Neural crest cell (in vitro differentiated cells): ENCODE measurements at places on chromosomes 7 and 10. TPM values are rescaled to one million over a fixed set of nuclear protein-coding genes. Genes with fewer than 3 reads are reported as not detected.

The FAM241B gene
- total RNA-seq = 11.6 and 12.5 TPM in 2 replicates

The UNCX gene
- 2.4 and 2.7 TPM in 2 replicates for total RNA-seq

The PRSS37 gene
- total RNA-seq = not detected in 2 replicates

The SPACDR gene
- 1.0 and 1.4 TPM in 2 replicates for total RNA-seq

The CRHR2 gene
- total RNA-seq = 0.18 TPM in 1 of 2 replicates, not detected in the other

The DGKI gene
- 2.2 and 3.3 TPM in 2 replicates for total RNA-seq

The UPP1 gene
- total RNA-seq = 18.9 and 23.1 TPM in 2 replicates

- H3K27ac ChIP-seq = no peak overlapping the region
- H3K4me1 ChIP-seq = no peaks in the 10 kb centered on the region
- H3K27me3 ChIP-seq = no peaks in the 10 kb centered on the region
- peaks cover 8% of the 10 kb centered on the region for H3K36me3 ChIP-seq
- no peak for DNase-seq
- H3K4me3 ChIP-seq = no peak overlapping the region
Observed at GRCh38 chr7:41869596-41869995, 166.7 kb upstream of the INHBA start.

DNA sequence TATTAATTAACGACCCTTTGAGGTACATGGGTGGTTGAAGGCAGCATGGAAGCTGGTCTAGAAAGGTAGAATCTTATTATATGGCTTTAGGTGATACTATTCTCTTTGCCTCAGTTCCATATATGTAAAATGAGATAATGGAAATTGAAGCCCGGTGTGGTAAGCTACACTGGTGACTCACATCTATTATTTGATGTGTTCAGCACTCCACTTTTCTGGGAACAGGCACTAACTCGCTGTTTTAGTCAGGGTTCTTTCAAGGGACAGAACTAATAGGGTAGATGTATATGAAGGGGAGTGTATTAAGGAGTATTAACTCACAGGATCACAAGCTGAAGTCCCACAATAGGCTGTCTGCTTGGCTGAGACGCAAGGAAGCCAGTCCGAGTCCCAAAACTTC lies 4.4 kb upstream of the TRUB1 start:
- H3K4me1 ChIP-seq = no peaks in the 10 kb centered on the region
- no peak overlapping the region for H3K27ac ChIP-seq
- no peaks in the 10 kb centered on the region for H3K27me3 ChIP-seq
- no peak for DNase-seq
- no peak overlapping the region for H3K4me3 ChIP-seq

DNA sequence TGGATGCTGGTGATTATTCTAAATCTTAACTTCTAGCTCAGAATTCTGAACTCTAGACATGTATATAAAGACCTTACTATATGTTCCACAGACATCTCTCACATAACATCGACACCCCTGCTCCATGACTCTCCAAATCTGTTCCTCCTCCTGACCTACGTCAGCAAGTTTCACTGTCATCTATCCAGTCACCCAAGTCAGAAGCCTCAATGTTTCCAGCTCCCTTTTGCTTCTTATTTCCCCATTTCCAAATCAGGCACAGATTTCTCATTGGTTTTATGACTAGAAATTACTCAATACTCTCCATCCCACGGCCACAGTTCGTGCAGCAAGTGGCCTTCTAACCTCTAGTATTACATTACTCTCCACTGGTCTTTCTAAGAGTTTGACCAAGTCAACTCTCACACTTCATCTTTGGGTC lies 28.5 kb downstream of the EPC1 start:
- H3K27ac ChIP-seq = no peak overlapping the region
- H3K27me3 ChIP-seq = no peaks in the 10 kb centered on the region
- DNase-seq = no peak
- H3K4me1 ChIP-seq = peaks cover 33% of the 10 kb centered on the region
- H3K36me3 ChIP-seq = peaks cover 6% of the 10 kb centered on the region

DNA sequence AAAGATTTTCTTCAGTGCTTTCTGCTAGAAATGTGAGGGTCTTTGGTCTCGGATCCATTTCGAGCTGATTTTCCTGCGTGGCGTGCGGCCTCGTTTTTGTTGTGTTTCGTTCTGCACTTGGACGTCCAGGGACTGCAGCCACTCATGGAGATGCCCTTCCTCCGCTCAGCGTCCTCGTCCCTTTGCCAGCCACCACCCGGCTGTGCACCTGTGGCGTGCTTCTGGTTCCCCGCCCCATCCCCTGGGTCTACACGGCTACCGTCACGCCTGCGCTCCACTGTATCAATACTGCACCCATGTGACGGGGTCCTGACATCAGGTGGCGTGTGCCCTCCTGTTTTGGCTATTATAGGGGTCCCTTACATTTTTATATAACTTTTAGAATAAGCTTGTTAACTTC lies 42.7 kb upstream of the NKX6-2 start:
- peaks cover 56% of the 10 kb centered on the region for H3K27me3 ChIP-seq
- no peak for DNase-seq
- H3K4me3 ChIP-seq = no peak overlapping the region
- H3K4me1 ChIP-seq = no peaks in the 10 kb centered on the region
- H3K36me3 ChIP-seq = peaks cover 3% of the 10 kb centered on the region

- no peaks in the 10 kb centered on the region for H3K27me3 ChIP-seq
- no peak overlapping the region for H3K27ac ChIP-seq
- no peak for DNase-seq
- no peaks in the 10 kb centered on the region for H3K36me3 ChIP-seq
- no peak overlapping the region for H3K4me3 ChIP-seq
- peaks cover 13% of the 10 kb centered on the region for H3K4me1 ChIP-seq
Observed at GRCh38 chr10:49747303-49747646, 14.8 kb downstream of the OGDHL start.

DNA sequence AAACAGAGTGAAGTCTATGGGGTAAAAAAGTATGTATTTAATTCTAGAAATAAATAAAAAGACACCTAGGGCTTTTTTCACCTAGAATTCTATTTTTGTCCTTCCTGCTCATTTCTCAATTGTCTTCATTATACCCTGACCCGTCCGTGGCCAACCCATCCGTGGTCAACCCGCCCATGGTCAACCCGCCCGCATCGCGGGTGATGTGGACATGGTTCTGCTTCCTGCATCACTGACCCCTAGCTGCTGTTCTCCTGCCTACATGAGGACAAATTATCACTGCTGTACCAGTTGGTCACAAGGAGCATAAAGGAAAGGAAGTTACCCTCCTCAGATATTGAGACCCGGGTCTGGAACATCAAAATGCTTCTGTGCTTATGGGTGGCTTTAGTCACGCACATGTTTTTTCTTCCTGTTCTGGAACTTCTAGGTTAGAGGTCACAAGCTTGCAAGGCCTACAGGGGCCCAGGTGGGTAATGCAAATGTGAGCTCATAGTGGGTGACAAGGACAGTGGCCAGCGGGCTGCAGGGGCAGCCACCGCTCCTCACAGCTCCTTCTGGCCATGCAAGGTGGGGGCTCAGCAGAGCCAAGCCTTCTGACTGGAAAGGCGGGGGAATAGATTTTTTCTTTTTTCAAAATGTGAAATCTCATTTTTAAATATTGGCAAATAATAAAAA lies 15.5 kb downstream of the CAMK2G start:
- DNase-seq = no peak
- no peak overlapping the region for H3K4me3 ChIP-seq
- peaks cover 2% of the 10 kb centered on the region for H3K36me3 ChIP-seq
- H3K4me1 ChIP-seq = peaks cover 5% of the 10 kb centered on the region
- no peaks in the 10 kb centered on the region for H3K27me3 ChIP-seq

DNA sequence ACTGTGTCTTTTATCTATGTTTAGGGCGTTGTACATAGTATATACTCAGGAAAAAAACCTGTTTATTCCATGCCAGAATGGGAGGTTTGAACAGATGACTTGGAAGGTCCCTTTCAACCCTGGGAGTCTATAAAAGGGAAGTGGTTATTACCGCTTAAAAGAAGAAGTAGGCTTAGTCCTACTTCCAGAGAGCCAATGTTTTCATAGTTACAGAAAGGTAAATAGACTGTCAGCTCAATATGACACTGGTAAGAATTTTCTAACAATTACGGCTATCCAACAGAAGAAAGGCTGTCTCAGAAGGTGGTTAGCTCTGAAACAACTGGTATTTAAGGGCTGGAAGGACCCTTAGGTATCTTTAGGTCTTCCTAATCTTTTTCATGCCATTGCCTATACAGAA lies 1.1 kb upstream of the TFAM start:
- peaks cover 24% of the 10 kb centered on the region for H3K4me1 ChIP-seq
- no peaks in the 10 kb centered on the region for H3K27me3 ChIP-seq
- H3K27ac ChIP-seq = no peak overlapping the region
- peaks cover 3% of the 10 kb centered on the region for H3K36me3 ChIP-seq

DNA sequence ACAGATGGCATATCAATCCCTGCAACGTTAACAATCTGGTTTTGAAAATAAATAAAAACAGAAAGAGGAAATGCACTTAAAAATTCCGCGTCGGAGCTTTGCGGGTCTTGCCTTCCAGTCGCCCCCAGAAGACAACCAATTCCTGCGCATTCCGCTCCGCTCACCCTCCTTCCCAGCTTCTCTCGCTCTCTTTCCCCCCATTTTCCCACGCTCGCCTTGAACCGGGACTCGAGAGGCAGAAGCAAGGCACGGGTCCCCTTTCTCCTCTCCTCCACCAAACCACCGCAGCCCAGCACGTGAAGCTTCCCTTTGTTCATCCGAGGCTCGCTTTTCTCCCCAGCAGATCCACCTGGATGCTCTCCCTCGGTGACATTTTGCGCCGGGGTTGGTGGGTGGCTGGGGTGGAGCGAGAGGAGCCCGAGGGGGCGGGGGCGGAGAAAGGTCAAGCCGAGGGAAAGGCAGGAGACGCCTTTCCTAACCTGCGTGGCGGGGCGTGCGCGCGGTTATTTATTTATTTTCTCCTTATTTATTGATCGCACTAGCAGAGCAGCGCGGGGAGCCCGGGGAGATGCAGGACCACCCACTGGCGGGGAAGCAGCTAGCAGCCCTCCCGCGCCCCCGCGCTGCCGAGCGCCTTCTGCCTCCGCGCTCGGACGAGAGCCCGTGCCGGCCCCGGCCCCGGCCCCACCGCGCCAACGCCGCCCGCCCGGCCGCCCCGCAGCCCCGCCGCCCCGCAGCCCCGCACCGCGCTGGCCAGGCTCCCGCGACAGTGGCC lies at the start of gene KCND2:
Gene KCND2 (plus strand): TSS at position 475 of the 775 bp plus-strand sequence.
- H3K36me3 ChIP-seq = peaks cover 5% of the 10 kb centered on the region
- peak within 1 kb of the TSS; percentile 91 for H3K27ac ChIP-seq
- H3K27me3 ChIP-seq = peaks cover 63% of the 10 kb centered on the region

DNA sequence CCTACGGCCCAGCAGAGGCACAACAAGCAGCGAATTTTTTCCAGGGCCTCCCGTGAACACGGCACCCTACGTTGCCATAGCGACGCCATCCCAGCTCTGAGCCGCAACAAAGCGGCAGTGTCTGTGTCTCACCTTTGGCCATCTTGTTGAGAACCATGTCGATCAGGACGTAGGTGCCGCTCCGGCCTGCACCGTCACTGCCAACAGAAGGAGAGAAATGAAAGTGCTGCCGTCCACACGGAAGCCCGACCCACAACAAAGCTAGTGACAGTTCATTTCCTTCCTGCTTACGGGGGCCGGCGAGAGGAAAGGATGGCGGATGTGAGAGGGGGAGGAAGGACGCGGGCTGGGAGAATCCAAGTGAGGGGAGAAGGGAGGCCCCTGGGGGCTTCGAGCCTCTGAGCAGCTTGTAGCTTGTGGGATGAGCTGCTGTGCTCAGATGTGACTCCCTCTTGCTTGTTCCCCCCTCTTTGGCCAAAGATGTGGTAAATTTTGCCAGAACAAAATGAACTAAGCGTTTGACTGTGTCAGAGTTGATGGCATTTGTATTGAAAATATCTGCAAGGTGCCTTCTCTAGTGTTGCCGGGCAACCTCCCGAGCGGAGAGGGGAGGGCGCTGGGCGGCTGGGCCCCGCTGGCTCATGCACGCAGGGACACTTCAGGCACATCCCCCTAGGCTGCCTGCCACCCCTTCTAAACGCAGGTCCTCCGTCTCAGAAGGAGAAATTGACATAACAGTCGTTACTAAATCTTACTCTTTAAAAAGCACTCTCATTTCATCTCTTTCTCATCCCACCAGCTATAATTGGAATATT lies 232.2 kb downstream of the DNAJB6 start:
- peak overlapping the region; percentile 91 for H3K27ac ChIP-seq
- H3K27me3 ChIP-seq = peaks cover 4% of the 10 kb centered on the region
- peak overlapping the region; percentile 75 for H3K4me3 ChIP-seq

GRCh38 chr10:71429304-71429703 lies 32.6 kb downstream of the CDH23 start:
- H3K27ac ChIP-seq = no peak overlapping the region
- H3K27me3 ChIP-seq = peaks cover 2% of the 10 kb centered on the region
- peaks cover 6% of the 10 kb centered on the region for H3K4me1 ChIP-seq
- H3K4me3 ChIP-seq = no peak overlapping the region
- no peaks in the 10 kb centered on the region for H3K36me3 ChIP-seq

DNA sequence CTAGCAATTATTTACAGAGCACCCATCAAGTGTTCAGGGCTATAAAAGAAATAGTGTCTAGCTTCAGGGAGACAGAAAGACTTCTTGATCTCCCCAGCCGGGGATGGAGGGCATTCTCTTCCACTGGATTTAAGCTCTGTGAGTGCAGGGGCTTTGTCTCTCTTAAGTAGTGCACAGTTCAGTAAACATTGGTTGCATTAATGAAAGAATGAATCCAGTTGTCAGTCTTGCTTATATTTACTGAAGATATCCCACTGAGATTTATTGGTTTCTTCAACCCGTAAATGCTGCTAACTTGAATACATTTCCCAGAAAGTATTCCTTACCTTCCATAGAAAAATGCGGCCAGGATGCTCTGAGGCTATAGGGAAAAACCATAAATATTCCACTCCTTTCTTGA lies 41.9 kb downstream of the AUTS2 start:
- no peaks in the 10 kb centered on the region for H3K27me3 ChIP-seq
- H3K36me3 ChIP-seq = no peaks in the 10 kb centered on the region
- H3K27ac ChIP-seq = no peak overlapping the region

GRCh38 chr10:117823980-117824379 lies 222.8 kb downstream of the RAB11FIP2 start:
- H3K27me3 ChIP-seq = no peaks in the 10 kb centered on the region
- H3K36me3 ChIP-seq = no peaks in the 10 kb centered on the region
- no peak overlapping the region for H3K27ac ChIP-seq

GRCh38 chr10:78811174-78811573 lies 257.6 kb upstream of the ZMIZ1 start:
- no peak overlapping the region for H3K4me3 ChIP-seq
- H3K27ac ChIP-seq = no peak overlapping the region
- no peaks in the 10 kb centered on the region for H3K36me3 ChIP-seq
- H3K27me3 ChIP-seq = peaks cover 6% of the 10 kb centered on the region
- peaks cover 15% of the 10 kb centered on the region for H3K4me1 ChIP-seq

GRCh38 chr10:114026189-114027040 lies 17.3 kb upstream of the ADRB1 start:
- no peak overlapping the region for H3K4me3 ChIP-seq
- no peaks in the 10 kb centered on the region for H3K36me3 ChIP-seq
- H3K4me1 ChIP-seq = peaks cover 34% of the 10 kb centered on the region
- no peaks in the 10 kb centered on the region for H3K27me3 ChIP-seq
- H3K27ac ChIP-seq = no peak overlapping the region
- DNase-seq = no peak

- DNase-seq = no peak
- H3K27me3 ChIP-seq = no peaks in the 10 kb centered on the region
- H3K36me3 ChIP-seq = no peaks in the 10 kb centered on the region
- H3K27ac ChIP-seq = no peak overlapping the region
- H3K4me1 ChIP-seq = no peaks in the 10 kb centered on the region
Observed at GRCh38 chr7:155878250-155878649, 66.0 kb upstream of the SHH start.
